ENCODE measurements at places on chromosomes 1 and 21. TPM values are rescaled to one million over a fixed set of nuclear protein-coding genes. Genes with fewer than 3 reads are reported as not detected.
A peak's percentile ranks its signal among the peaks of the same experiment; 100 is the strongest.

GRCh38 chr21:35222541-35222941 is 173.4 kb upstream of the RUNX1 start:
- DNase-seq: no peak

DNA sequence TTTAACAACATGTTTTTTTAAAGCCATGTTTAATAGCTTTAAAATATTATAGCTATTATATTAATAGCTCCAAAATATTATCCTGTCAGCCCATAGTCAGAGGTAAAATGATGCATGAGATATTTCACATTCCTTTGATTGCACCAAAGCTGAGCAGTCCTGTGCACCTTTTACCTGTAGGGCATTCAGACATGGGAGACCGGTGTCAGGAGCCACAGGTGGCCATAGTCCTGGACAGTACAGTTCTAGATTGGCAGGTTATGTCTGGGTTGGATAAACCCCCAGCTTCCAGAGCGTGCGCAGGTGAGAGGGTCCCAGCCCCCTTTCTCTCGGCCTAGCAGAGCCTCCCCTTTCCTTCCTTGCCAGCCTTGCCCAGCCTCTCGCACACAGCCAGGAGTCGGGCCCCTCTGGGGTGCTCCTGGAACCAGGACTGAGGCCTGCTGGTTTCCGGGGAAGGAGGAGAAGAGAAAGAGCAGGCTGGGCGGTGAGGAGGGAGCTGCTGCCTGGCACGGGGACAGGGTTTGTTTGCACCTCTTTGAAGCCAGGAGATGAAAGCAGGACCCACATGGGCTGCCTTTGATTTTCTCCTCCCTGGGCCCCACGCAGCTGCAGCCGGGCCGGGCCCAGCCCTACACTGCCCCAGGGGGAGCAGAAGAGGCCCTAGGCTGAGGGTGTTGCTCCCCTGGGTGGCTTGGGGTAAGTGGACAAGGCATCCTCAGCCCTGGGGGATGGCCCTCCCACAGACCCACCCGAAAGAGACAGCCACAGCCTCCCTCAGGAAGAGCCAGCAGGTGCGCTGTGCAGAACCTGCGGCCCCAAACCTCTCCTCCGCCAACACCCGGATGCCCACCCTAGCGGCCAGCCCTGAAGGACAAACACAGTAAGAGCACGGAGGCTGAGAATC is 75.2 kb upstream of the TARDBP start:
- no peak for DNase-seq

GRCh38 chr1:206439205-206439604 is 31.1 kb upstream of the IKBKE start:
- DNase-seq: no peak

DNA sequence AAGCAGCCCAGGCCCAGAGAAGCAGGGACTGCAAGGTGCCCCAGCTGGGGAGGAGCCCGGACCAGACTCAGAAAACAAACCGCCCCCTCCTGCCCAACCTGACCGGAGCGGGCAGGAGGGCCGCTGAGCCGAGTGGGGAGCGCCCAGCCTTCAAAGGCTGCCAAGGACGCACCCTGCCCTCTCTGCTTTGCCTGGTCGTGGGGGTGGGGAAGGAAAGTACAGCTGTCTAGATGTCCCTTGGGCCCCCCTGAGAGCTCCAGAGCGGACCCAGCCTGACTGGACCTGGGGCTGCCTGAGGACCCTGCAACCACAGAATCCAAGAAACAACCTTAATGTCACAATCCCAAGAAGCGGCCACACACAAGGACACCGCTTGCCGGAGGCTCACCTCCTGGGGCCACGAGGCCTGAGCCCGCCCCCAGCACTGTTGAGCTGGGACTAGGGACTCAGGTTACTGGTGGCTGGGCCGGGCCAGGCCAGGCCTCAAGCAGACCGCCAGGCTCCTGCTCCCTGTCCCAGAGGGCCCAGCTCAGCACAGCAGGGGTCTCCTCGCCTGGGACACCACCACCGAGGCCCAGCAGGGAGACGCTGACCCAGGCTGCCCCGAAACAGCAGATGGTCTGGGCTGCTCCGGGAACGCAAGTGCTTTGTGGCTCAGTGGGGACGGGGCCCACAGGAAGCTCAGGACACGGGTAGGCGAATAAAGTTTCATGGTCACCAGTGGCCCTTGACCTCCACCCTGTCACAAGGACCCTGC is 1.4 kb downstream of the DVL1 start:
- no peak for DNase-seq

DNA sequence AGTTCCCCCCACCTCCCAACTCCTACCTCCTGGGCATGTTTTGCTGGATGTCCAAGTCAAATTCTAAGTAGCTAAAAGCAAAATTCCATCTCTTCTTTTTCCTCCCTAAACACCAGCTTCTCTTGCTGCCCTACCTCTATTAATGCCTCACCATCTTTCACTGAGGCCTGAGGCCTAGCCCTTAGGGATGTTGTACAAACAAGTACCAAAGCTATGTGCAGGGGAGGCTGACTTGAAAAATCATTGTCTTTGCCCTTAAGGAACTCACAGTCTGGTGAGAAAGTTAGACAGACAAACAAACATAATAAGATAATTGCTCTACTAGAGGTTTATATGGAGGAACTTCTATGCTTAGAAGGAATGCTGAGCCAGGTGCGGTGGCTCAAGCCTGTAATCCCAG is 25.3 kb upstream of the SYNC start:
- DNase-seq: no peak

- DNase-seq: peak; percentile 52
Measured at GRCh38 chr1:203271018-203271743, 34.1 kb upstream of the BTG2 start.

DNA sequence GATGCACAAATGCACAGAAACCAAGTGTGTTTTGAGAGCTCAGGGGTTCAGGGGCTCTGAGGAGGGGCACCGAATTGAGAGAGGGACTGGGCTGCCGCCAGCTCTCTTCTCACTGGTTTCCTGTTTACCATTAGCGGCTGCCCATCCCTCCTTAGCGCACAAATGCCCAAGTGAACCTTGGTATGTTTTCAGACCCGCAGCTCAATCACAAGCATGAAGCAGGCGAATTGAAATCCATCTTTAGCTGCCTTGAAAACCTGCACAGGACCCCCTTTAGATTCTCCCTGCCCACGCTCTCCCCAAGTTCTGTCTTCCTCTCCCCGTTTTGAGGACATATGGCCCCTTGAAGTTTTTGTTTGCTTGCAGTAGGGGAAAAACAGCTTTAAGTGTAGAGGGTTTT is 61.1 kb upstream of the ACOT11 start:
- DNase-seq: no peak

DNA sequence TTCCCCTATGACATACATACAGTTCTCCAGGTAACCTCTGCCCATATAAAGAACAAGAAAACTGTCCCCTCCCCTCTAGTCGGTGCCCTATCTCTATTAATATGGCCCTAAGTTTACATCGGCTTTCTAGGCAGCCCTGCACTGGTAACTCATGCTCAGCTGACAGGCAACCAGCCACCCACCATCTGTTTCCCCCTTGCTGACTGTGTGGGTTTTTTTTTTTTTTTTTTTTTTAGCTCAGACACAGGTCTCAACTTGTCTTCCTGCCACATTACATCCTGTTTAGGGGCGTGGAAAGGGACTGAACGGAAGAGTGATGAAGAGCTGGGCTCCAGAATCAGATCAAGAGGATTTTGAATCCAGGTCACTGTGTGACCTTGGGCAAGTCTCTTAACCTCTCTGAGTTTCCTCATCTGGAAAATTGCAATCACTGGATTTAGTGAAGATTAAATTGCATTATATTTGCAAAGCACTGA is 14.0 kb downstream of the LAPTM5 start:
- DNase-seq: no peak

GRCh38 chr1:110880708-110881374 is 7.9 kb downstream of the CD53 start:
- DNase-seq: no peak

DNA sequence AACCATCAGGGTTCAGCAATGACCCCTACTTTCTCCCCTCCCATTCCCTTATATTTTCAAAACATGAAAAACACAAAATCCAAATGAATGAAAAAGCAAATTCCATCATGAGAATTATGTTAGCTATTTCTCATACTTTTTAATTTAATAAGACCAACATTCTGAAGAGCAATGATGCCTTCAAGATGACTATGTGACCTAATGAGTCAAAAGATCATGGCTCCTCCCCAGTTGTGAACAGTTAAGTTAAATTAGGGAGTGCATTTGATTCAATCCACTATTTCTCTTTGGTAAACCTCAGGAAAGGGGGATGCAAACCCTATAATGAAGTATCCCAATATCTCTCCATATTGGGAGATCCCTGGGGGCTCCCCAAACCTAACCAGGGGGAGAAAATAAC is 36.5 kb downstream of the PUM1 start:
- DNase-seq: no peak

GRCh38 chr1:201626629-201627275 is 87.8 kb downstream of the NAV1 start:
- DNase-seq: no peak

DNA sequence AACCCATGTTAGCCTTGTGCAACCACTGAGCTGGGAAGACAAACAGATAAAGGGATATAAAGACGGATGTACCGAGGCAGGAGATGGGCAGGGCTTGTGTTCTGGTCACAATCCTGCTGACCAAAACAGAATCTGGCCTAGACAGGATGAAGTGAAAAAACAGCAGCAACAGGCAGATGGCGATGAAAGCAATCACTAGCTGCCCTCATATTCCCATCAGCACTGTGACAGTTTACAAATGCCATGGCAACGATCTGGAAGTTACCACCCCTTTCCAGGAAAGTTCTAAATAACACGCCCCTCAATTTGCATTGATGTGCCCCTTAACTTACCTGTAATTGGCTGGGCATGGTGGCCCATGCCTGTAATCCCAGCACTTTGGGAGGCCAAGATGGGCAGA is 40.6 kb upstream of the CD46 start:
- DNase-seq: no peak

DNA sequence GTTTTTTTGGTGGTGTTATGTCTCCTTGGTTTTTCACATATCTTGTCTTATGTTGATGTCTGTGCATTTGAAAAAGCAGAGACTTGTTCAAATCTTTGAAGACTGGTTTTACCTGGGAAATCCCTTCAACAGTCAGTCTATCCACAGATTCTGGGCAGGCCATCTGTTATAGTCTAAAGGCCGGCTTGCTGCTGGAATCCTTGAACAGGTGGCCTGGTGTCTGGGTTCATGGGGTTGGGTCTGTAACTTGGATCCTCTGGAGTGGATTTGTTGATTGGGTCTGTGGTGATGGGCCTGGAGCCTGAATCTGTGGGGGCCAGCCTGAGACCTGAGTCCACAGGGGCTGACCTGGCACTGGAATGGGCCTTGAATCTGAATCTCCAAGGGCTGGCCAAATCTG is 12.2 kb downstream of the LORICRIN start:
- no peak for DNase-seq

- DNase-seq: no peak
Measured at GRCh38 chr1:13543451-13544220, 29.8 kb upstream of the LRRC38 start.

DNA sequence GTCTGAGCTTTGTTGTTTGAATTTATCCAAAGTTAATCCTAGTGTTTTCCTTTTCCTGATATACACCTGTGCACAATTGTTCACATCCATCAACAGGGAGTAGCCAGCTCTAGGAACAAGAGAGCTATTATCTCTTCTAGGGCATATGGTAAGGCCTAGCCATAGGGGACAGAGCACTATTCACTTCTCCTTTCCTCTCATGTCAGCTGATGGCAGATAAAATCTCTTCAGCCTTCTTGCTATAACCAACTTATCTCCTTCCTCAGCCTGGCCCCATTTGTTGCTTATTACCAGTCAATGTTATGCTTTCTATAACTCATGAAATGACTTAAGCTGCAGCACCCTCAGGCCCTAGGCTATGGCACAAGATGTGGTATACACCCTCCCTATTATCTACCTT is 38.9 kb downstream of the PATJ start:
- no peak for DNase-seq

Gene ATP6V1G3
- not detected for polyA plus RNA-seq

Gene SYTL1
- polyA plus RNA-seq: 0.49 TPM

Gene HFM1
- 1.6 TPM for polyA plus RNA-seq

Gene SMCP
- not detected for polyA plus RNA-seq

Data from forelimb muscle (tissue), 1 donor.